ENCODE measurements at places on chromosomes 2 and 18.

DNA sequence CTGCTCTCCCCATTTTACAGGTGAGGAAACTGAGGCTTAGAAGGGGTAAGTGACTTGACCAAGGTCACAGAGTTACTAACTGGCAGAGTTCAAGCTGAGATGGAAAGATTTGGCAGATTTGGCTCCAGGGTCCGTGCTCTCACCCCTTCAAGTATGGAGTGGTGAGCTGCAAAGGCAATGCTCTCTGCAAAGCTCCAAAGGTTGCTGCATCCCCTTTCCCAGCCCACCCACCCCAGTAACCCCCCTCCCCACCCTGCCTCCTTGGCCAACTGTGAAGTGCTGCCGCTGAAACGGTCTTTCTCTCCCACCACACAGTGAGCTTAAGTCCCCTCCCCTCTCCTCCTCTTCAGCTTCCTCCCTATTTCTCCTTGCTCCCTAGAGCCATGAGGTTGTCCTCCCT is 152.8 kb downstream of the CAPN13 start:
- DNase-seq: no peak

DNA sequence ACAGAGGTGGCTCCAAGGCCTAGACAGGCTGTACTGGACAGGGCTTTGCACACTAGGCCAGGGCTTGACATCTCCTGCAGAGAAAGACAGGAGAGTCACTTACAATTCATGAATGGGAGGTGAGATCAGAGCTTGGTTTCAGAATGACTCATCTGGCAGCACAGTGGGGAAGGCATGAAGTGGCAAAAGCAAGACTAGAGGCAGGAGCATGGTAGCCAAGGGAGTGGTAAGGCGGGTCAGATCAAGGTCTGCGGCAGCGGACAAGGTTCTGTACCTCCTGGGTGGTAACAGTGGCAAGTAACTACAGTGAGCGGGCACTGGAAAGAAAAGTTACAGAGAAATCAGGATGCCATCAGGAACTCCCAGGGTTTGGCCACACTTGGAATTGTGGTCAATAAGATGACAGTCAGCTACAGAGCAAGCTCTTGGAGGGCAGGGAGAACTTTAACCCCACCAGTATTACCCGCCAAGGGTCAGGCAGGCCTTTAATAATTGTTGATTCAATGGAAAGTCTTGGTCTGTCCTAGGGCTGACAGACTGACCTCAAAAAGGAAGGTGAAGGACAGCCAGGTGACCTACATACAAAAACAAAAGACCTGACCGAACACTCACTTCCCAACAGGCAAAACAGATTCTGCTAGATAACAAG is 5.7 kb downstream of the MCFD2 start:
- DNase-seq: no peak

DNA sequence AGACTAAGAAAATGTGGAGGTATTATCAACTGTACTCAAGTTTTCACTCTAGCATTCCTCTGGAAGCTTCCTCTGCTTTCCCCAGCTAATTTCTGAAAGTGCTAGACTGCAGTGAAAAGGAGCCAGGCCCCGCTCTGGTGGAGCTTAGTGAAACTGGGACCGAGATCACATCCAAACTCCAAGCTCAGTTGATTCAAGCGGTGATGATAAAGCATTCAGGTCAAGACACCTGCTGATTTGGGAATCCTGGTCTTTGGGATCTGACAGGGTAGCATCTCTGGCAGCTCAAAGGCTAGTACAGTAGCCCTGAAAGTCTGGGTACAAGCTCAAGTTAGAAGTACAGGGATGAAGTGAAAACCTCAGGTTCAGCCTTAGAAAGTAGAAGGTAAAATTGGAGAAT is 120.2 kb upstream of the CRIM1 start:
- DNase-seq: no peak

DNA sequence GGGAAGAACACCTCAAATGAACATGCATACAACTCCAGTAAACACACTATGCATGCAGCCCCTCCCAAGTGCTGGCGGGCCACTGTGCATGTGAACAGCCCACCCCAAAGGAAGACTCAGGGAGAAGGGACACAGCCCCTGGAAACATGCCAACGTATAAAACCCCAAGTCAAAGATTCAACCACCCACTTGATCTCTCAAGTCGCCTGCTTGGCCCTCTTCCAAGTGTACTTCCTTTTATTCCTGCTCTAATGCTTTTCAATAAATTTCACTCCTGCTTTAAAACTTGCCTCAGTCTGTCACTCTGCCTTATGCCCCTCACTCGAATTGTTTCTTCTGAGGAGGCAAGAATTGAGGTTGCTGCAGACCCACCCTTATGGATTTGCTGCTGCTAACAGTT is 139.1 kb downstream of the C1D start:
- no peak for DNase-seq

- no peak for DNase-seq
Measured at GRCh38 chr2:26801796-26802195, 15.9 kb downstream of the CENPA start.

DNA sequence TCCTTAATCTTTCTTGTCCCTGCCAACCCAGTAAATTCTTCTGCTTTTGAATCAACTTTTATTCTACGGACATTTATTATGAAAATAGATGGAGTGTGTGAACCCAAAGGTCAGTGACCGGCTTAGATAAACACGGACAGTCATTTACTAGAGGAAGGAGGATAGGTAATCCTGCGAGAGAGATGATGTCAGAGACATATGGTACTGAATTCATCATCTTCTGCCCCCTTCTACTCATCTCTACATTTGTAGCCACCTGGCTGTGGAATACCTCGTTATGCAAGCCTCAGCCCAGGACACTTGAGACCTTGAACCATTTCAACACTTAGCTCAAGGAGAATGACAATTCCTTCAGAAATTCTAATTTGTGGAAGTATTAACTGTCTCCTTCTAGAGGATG is 443.6 kb downstream of the TDRD15 start:
- no peak for DNase-seq

- DNase-seq: no peak
Measured at GRCh38 chr2:31137211-31138036, 816 bp downstream of the GALNT14 start.

- DNase-seq: no peak
Measured at GRCh38 chr2:3268705-3269029, 109.0 kb downstream of the EIPR1 start.

- no peak for DNase-seq
Measured at GRCh38 chr2:108641756-108642155, 77.5 kb upstream of the RANBP2 start.

Measured in memory B cell (primary cell).